ENCODE measurements at places on chromosomes 5 and 9. TPM values are rescaled to one million over a fixed set of nuclear protein-coding genes. Genes with fewer than 3 reads are reported as not detected.

- DNase-seq: no peak
Observed at GRCh38 chr5:32308946-32309345, 3.8 kb downstream of the MTMR12 start.

DNA sequence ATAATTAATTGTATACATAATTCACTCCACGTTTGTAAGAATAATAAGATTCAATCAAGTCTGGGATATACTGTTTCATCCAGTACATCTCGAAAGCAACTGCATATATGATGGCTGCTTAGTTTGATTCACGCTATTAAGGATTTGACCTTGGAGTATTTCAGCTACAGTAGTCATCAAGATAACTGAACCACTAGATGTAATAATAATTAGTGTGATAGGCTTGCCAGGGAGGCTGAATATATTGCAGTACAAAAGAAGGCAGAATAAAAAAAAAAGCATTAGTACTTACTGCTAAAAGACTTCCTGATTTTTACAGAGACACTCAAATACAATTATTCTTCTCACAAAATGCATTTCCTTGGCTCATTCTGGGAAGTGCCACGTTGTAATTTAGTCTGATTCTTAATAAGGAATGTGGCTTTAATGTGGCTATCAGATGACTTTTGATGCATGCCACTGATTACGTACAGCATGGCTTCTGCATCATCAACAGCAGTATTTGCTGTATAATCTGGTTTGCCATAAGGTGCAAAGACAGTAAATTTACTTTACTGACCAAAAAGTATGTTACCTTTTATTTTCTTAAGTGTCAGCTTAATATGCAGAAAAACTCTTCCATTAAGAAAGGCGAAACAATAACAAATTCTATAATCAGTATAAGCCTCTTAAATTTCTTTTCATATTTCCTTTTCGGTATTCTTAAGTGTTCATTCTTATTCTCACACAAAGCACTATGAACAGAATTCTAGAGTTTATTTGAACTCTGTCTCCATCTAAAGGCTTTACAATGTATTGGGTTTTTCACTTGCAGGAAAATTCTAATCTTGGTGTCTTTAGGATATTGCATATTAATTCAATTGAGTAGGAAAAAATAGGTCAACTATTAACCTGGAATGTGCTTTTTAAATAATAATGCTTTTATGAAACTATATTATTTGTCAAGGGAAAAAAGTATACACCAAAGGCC lies 166.4 kb downstream of the SLF1 start:
- no peak for DNase-seq

DNA sequence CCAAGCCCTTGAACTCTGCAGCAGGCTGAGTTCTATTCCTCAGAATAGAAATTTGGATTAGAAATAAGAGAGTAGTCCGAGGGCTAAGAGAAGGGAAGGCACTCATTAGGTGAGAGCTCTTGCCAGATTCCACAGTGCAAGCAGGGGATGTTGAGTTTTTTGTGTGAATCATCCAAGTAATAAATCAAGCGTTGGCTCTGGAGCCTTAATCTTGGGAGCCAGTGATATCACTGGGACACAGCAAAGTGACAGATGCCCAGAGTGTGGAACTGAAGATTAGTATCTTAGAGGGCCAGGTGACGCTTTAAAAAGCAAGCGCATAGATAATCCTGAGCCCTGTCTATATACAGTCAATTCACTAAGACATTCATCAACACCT lies 60.3 kb downstream of the FOXD1 start:
- no peak for DNase-seq

- no peak for DNase-seq
Observed at GRCh38 chr9:751137-752051, 90.1 kb upstream of the DMRT1 start.

GRCh38 chr9:37840560-37841194 lies 40.1 kb downstream of the DCAF10 start:
- DNase-seq: no peak

DNA sequence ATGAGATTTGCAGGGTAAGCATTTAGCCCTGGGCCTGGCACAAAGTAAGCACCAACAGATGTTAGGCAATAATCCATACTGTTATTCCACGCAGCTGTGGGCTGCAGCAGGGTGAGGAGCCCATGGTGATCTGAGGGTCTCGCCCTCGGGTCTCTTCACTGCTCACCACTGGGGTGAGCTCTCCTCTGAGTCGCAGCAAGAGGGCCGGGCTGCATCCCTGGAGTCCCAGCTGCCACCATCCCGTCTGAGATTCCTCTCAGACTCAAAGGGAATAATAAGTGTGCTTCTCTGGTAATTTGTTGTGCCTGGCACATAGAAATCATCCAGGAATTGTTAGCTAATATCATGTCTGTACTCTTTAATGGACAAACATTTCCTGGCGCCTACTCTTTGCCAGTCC lies 6.9 kb downstream of the NKX2-5 start:
- no peak for DNase-seq

DNA sequence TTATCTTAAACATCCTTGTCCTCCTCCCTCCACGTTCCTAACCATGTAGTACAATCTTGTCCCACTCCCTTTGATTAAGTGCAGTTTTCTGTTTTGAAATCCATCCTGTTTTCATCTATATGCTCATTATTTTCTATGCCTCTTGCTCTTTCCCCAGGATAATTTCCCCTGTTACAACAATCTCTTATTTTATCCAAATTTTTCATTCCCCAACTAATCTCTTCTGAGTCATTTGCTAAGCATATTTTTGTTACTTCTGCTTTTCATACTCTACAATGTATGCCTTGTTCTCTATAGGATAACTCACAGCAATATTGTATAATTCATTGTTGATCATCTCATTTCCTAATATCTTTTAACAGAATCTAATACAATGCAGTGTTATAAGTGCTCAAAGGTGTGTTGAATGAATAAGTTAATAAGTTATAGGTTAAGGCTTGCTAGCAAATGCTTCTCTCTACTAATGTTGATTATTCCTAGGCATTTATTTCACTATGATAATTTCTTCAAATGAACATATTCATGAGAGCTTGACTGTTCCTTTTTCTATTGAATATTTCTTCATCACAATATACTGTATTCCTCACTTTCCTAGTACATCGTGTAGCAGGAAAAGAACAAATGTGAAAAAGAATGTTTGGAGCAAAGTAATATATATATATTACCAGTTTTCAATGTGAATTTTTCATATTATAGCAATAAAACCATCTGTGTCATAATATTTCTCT lies 1.5 kb downstream of the OMD start:
- no peak for DNase-seq

- DNase-seq: peak; percentile 15
Observed at GRCh38 chr9:126299706-126300276, 26.8 kb upstream of the MVB12B start.

GRCh38 chr5:172801179-172801671 lies 30.2 kb upstream of the DUSP1 start:
- DNase-seq: no peak

DNA sequence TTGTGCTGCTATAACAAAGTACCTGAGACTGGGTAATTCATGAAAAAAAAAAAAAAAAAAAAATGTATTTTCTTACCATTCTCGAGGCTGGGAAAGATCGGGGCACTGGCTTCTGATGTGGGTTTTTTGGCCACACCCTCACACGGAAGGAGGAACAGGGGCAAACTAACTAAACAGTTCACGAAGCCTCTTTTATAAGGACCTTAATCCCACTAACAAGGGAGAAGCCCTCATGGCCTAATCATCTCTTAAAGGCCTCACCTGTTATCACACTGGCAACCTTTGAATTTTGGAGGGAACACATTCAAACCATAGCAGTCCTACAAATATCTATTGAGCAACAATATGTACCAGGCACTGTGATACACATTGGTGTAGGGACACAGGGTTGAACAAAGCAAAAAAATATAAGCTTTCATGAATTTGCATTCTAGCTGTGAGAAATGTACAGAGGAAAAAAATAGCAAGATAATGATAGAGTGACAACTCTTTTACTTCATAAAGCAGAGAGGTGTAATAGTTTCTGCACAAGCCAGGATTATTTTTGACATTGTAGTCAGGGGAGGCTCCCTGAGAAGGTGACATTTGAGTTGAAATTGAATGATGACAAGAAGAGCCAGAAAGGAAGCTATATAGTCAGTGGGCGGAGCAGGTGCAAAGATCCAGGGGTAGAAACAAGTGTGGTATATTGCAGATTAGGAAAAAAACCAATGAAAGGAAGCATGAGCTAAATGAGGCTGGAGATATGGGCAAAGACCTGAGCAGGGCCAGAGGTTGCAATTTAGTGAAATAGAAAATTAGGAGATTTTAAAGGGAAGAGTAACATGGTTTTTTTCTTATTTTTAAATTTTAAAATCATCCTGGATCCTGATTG lies 68.1 kb upstream of the GRAMD2B start:
- no peak for DNase-seq

DNA sequence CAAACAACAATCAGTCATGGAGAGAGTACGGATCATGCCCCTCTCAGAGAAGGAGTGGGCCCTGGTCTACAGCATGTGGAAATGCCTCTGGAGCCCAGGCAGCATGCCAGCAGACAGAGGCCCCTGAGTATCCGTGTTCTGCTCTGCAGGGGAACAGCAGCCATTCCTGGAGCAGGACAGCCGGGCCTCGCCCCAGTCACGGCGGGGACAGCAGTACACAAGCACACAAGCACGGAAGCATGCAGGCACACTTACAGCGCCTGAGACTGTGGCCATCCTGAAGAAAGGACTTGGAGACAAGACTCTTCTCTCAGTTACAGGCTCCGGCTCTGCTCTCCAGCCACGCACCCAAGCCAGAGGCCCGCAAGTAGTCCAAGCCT lies 102.6 kb upstream of the ALDH1B1 start:
- DNase-seq: peak; percentile 59

DNA sequence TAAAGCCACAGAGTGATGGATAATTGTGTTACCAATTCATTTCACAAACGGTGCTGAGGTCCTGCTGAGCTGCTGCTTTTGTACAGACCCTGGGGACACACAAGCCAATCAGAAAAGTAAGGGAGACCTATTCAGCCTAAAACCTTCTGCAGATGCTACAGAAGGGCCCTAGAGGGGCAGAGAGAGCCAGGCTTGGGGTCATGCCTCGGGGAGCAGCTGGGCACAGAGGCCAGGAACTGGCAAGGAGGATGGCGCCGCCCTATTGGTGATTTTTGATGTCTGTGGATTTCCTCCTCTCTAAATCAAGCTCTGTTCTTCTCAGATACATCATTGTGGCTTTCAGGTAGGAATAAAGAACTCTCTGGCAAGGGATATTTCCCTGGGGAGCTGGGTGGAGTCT lies 181.9 kb downstream of the ZNF462 start:
- no peak for DNase-seq

GRCh38 chr5:58794875-58795274 lies 212.0 kb downstream of the RAB3C start:
- DNase-seq: no peak

GRCh38 chr9:91840469-91840868 lies 109.6 kb downstream of the ROR2 start:
- no peak for DNase-seq

DNA sequence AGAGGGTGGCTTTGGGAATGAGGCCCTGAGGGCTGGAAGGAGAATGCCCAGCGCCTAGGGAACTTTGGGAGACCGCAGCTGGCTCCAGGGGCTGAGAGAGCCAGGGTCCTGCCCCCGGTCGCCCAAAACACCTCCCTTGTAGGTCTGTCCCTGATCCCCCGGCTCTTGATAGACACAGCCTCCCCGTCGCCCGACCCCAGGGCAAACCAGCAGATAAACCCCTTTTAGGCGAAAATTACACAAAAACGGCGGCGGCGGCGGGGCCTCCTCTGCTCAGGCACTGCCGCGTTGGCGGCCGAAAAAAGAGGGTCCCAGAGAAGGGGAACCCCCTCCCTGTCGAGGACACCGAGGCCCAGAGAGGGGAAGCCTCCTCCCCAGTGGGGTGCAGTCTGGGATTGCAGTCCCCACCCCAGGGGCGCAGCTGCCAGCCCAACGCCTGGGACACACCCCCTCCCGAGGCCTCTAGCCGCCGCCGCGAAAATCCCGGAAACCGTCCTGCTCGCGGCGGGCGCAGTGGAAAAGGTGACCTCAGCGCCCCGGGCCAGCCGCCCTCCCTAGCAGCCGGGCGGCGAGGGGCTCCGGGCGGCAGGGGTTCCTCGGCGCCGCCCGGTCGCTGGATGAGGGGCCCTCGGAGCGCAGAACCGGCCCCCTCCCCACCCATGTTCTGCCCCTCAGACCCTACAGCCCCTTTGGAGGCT lies 3.1 kb upstream of the BARX1 start:
- DNase-seq: no peak

- DNase-seq: no peak
Observed at GRCh38 chr5:5271786-5272321, 131.7 kb downstream of the ADAMTS16 start.

- peak; percentile 34 for DNase-seq
Observed at GRCh38 chr5:137395011-137395755, 103.9 kb downstream of the SPOCK1 start.

GRCh38 chr9:114588210-114588609 lies 641 bp downstream of the ATP6V1G1 start:
- DNase-seq: no peak

- peak; percentile 91 for DNase-seq
Observed at GRCh38 chr9:94681508-94681907, 42.2 kb upstream of the FBP1 start.

GRCh38 chr5:124752854-124753720 lies 6.6 kb upstream of the ZNF608 start:
- no peak for DNase-seq

The JAKMIP2 gene
- 1.8 TPM for total RNA-seq

The NR2F1-AS1 gene
- total RNA-seq: 40.9 TPM

The GABRA1 gene
- total RNA-seq: not detected

The IRX2 gene
- total RNA-seq: 17.1 TPM

The FRRS1L gene
- 6.7 TPM for total RNA-seq

The ST6GALNAC4 gene
- total RNA-seq: 21.4 TPM

The ACTBL2 gene
- not detected for total RNA-seq
